ENCODE measurements at places on chromosomes 16 and 17.
A peak's percentile ranks its signal among the peaks of the same experiment; 100 is the strongest.

DNA sequence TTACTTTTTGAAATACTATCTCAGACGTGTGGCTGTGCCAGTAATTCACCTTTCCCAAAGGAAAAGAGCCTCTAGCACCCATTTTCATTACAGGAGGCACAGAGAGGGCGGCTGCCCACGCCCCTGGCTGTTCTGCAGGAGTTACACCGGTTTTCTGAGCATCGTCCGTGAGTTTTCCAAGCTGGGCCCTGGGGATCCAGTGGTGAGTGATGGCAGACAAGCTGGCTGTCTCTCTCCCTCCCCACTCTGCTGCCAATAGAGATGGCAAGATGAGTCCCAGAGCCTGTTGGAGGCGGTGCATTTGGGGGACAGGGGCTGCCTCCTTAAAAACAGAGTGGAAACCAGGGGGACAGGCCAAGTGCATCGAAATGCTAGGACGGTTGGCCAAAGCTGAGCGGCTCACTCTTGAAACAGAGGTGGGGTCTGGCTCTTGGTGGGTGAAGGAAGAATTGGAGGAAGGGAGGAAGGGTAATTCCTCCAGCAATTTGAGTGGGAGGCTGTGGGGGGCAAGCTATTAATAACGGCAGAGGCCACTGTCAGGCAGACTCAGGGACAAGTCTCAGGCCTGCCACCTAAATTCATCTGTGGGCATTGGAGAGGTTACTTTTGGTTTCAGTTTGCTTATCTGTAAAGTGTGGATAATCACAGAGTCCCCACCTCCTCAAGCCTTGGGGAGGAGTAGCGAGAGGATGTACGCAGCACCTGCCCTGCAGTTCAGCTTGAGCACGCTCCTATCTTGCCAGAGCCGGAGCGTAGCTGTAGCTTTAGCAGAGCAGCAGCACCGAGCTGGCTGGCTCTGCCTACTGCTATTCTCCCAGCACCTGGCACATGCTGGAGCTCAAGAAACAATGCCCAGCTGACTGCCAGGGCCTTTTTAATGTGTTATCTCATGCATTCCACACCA is 7.5 kb upstream of the NOS2 start:
- DNase-seq = no peak

GRCh38 chr17:19546289-19547065 is 12.8 kb downstream of the SLC47A1 start:
- DNase-seq = no peak

DNA sequence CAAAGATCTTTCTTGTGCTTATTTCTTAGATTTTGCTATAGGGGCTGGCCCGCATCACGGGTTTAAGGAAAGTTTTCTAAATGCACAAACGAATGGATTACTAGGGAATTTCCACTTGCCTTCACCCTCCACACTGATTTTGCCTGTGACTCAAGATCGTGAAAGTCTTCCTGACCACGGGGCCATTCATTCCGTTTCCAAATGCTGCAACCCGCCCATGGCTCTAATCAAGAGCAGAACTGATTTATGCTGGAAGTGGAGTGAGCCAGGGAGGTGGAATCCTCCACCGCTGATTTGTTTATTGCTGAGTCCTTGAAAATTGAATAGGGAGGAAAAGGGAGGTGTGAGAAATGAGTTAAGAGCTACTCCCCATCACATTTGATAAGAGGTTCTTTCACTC is 52.4 kb downstream of the CA10 start:
- DNase-seq = no peak

GRCh38 chr17:46820592-46821450 is 2.3 kb upstream of the WNT3 start:
- no peak for DNase-seq

DNA sequence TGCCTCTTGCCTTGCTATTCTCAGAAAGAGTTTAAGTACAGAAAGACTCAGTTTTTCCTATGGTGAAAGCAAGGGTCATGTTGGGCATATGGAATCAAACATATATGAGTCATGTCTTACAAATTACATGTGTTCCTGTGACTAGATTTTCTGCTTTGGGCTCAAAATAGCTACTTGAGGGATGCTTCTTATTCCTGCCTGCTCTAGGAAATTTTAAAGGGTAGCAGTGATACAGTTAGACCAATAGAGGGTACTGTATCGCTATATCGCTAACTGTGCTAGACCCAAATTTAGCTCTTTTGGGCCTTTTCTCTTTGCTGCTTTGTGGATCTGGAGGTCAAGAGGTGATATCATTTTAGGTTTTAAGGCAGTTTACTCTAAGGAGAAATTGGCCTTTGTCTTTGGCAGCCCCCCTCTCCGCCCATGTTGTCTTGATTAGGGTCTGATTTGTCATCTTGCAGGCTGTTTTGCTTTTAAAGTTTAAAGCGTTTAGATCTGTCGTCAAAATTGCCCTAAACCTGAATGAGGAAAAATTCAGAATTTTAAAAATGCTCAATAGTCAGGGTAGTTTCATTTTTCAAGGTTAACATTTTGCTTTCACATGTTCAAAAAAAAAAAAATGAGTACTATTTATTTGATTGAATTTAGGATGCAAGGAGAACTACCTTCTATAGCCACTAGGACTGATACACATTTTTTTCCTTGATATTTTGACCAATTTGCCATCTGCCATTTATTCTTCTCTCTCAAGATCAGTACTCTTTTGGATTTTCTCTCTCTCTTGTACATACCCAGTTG is 8.8 kb downstream of the NFATC3 start:
- DNase-seq = peak; percentile 61

- no peak for DNase-seq
These were observed 5.0 kb upstream of the CYB561 start for GRCh38 chr17:63451150-63451549.

DNA sequence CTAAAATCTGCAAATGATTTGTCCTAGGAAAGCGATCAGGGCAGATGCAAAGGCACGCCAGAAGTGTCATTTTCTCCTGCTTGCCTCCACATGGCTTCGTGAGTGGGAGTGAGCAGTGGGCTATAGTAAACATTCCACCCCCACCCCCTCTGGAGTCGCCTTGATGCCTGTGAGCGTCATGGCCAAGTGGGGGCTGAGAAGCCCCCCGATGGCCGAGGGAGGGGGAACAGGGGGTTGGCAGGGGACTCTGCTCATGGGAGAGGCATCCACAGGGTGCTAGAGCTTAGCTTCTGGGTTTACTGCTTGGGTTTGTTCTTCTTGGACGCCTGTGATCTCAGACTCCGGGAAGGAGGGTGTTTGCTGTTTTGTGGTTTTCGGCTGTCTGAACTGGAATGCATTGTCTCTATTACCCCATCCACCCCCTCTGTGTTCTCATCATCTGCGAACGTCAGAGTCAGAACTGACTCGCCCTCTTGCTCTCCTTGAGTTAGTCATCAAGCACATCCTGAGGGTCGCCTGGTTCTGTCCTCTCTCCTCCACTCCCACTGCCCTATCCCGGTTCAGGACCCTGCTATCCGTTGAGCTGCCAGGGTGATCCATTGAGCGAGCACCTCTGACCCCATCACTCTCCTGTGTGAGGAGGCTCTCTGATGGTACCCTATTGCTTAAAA is 15.4 kb downstream of the TNS4 start:
- peak; percentile 98 for DNase-seq

DNA sequence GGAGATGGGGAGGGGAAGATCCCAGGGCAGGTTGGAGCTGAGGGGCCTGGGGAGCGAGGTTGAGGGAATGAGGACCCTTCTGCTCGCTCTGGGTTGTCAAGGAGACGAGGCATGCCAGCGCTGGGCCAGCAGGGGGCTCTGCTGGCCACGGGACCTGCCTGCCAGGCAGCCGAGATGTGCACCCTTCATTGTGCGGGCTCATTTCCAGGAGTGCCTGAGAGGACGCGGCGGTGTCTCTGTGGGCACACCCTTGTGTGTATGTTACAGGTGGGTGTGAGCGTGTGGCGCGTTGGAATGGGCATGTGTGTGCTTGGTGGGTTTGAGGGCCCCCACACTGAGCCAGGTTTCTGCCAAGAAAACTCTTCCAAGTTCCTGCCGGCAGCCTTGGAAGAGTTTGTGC is 15.9 kb downstream of the ARHGAP23 start:
- peak; percentile 65 for DNase-seq

- peak; percentile 96 for DNase-seq
These were observed 5.1 kb upstream of the KLHL36 start for GRCh38 chr16:84643180-84643583.

DNA sequence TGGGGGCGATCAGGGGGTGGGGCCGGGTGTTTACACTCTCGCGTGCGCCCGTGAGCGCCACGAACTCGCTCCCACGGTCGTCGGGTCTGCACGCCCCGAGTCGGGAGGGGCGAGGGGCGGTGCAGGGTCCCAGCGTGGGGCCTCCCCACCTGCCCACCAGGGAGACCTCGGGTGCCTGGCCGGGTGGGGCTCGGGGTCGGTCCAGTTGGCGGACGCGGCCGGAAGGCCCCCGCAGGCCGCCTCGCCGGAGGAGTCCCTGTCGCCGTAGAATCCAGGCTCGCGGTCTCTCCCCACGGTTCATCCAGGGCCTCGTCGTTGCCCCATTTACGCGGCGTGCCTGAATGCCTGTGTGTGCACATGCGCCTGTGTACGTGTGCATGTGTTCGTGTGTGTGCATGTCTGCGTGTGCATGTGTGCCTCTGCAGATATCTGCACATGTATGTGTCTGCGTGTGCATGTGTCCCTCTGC is 510 bp upstream of the RAB40B start:
- DNase-seq = no peak

GRCh38 chr17:36931697-36932382 is 5.4 kb upstream of the LHX1 start:
- DNase-seq = no peak

DNA sequence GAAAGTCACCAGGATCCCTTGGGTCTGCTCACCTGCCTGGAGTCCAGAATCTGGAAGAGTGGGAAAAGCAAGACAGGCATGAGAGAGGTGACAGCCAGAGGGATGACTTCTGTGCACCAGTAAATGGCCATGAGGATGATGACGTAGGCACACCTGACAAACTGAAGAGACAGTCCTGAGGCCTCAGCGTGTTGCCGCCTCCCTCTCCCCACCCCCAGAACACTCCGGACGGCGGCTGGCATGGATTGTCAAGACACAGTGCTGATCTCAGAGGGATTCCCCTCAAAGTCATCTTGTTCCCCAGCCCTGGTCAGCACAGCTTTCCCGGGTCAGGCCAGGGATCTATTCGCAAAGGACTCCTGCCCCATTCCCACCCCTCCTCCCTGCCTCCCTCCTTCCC is 6.2 kb downstream of the SLC13A5 start:
- DNase-seq = no peak

- DNase-seq = no peak
These were observed 29.6 kb downstream of the COG4 start for GRCh38 chr16:70493802-70494201.

GRCh38 chr16:80759419-80760162 is 44.8 kb downstream of the CDYL2 start:
- peak; percentile 1 for DNase-seq

- peak; percentile 59 for DNase-seq
These were observed 23.9 kb upstream of the CAPNS2 start for GRCh38 chr16:55542459-55543082.

DNA sequence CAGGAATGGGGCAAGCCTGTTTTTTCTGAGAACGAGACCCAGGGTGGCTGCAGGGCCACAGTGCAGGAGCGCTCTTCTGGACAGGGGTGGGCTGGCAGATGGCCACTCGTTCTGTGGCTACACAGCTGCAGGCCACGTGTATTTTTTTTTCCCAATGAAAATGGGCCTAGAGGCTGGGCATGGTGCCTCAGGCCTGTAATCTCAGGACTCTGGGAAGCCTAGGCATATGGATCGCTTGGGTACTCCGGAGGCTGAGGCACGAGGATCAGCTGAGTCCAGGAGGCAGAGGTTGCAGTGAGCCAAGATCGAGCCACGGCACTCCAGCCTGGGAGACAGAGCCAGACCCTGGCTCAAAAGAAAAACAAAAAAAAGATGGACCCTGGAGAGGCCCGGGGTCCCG is 6.8 kb downstream of the UNKL start:
- peak; percentile 80 for DNase-seq

DNA sequence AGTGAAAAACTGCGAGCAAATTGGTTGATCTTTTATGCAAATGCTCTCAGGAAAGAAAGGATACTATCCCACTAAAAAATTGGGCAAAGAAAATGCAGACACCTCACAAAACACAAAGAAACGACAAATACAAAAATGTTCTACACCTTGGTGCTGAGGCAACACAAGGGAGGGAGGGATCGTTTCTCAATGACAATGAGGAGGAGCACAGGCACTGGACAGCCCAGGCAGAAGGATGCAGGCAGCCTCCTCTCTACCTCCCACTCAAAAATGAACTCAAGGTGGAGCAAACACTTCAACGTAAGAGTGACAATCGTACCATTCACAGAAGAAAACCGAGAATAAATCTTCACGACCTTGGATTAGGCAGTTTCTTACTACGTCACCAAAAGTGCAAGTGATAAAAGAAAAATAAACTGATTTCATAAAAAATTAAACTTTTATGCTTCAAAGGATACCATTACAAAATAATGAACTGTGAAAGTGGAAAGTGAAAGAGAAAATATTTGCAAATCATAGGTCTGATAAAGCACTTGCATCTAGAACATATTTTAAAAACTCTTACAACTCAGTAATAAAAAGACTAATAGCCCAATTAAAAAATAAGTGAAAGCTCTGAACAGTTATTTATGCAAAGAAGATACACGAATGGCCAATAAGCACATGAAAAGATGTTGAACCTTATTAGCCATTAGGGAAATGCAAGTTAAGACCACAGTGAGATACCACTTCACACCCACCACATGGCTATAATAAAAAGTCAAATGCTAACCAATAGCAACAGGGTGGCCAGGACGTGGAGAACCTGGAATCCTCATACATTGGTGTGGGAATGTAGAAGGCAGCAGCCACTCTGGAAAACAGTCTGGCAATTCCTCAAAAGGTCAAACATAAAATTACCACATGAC is 80.8 kb upstream of the TRAP1 start:
- no peak for DNase-seq

- no peak for DNase-seq
These were observed at the start of gene DOC2A for GRCh38 chr16:30010844-30011713. Gene DOC2A (minus strand): TSS chr16:30011027. CDS start chr16:30010222, 805 bp downstream.

DNA sequence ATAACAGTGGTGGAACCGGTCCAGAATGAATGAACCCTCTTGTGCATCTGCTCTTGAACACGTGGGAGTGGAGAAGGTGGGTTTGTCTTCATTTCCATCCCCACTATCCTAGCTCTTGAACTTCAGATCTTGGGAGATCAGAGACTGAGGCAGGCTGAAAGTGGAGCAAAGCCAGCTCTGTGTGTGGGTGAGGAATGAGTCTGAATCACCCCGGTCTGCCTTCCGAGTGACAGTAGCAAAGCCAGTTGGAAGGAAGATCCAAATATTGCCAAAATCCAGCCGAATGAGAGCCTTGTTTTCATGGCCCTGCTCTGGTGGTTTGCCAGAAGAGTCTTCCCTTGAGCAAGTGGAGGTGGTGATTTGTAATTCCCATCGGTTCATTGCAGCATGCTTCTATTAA is 29.0 kb upstream of the ASIC2 start:
- DNase-seq = peak; percentile 13

- DNase-seq = no peak
These were observed 52.6 kb upstream of the MAP3K14 start for GRCh38 chr17:45369421-45369820.

Measured in AG10803 (cell line).